ENCODE measurements at places on chromosomes 12 and 14. TPM values are rescaled to one million over a fixed set of nuclear protein-coding genes. Genes with fewer than 3 reads are reported as not detected.

DNA sequence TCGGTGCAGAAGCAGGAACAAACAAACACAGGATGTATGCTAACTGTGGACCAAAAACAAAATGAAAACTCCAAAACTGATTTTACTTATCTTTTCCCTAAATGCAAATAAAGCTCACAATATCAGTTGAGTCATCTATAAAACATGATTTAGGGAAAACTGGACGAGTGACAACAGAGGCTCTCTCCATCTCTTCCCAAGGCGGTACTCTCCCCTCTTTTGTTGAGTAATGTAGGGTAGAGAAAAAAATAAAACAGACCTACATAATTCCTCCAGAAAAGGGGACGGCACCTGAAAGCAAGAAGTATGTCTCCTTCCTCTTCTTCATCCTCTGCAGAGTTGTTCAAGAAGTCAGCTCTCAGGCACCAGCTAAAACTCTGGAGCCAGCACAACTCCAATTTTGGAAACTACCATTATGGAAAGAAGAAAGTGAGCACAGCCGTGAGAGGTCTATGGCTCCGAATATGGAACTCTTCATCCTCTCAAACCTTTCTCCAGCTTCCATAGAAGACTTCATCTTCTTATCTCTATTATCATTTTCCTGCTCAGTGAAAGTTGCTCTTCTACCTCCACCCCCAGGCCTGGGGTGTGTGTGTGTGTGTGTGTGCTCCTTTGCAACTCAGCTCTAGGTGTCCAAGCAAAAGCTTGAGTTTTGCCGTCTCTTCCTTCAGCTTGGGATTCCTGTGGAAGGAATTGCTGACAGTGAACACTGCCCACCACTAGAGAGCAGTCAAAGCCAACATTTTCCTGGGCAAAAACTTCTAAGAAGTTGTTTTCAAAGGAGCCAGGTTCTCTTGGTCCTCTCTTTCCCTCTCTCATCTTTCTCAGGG lies 155.4 kb downstream of the DIO2 start:
- DNase-seq = no peak

The SRRM4 gene
- total RNA-seq = not detected

DNA sequence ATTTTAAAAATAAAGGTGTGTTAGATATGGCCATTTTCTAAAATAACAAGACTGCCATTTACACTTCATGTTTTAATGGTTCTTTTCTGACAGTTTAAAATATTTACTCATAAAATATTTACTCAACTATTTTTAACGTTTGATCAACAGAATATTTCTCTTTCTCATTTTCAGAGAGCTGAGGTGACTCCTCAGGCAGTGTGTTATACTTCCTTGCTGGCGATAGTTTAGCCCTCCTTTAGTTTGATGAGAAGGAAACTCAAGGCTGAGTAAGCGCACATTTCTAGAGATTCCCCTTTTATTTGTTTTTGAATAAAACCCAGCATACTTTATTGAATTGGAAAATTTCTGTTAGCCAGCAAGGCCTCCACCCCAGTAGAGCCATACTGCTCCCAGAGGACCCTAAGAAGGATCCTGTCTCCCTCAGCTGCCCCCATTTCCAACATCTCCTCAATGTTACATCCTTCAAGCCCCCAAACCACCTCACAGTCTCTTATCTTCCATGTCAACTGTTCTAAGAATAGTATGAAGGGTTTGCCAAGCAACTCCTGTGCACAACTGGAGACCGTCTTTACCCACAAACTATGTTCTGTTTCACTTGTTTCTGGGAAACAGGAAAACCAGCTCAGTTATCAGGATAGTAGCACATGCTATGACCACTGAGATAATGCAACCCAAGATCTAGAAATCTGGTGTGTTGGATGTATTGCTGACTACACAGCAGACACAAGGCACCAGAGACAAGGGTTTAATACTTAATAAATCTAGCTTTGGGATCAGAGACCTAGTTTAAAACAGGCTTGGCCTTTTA lies 129.5 kb downstream of the STXBP6 start:
- DNase-seq = no peak

DNA sequence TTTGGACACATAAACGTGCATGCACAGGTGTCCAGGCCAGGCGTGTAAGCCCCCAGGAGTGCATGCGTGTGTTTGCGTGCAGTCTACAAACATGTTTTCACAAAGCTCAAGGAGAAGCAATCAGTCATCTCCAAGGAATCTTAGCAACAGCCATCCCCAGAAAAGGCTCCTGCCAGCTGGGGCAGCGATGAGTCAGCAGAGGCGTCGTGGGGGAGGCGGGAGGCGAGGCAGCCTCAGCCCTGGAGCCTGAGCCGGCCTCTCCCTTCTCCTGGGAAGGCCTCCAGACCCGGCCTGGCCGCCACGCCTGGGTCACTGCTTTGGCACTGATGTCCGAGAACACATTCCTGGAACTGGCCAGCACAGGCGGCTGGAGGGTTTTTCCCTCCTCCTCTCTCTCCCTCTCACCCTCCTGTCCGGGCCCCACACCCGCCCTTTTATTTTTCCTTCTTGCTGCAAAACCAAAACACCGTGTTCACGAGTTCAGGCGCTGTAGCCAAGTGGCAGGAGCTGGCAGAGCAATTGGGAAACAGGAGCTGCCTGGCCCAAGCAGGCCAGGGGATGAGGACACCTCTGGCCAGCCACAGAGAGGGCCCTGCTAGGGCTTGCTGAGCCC lies 92.7 kb downstream of the LRRC74A start:
- no peak for DNase-seq

DNA sequence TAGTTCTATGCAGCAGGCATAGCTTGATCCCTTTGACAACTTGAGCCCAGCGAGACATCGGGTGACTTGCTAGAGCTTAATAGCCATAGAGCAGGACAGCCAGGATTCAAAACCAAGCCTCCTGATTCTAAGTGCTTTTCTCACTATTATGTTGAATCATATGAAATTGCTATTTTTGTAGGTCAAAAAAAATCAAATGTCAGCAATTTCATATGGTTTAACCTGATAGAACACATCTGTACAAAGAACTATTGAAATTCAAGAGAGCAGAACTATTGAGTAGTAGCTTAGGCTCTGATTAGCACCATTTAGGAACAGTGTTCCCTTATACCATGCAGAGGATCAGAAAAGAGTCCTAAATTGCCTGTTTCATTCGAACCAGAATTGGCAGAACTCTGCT lies 132.0 kb downstream of the EMP1 start:
- no peak for DNase-seq

The RNASE3 gene
- not detected for total RNA-seq

The CCDC38 gene
- not detected for total RNA-seq

The PPFIA2 gene
- total RNA-seq = not detected

The SLC6A13 gene
- total RNA-seq = 0.69 TPM

- DNase-seq = no peak
Measured at GRCh38 chr14:35786856-35787255, 22.2 kb downstream of the RALGAPA1 start.

DNA sequence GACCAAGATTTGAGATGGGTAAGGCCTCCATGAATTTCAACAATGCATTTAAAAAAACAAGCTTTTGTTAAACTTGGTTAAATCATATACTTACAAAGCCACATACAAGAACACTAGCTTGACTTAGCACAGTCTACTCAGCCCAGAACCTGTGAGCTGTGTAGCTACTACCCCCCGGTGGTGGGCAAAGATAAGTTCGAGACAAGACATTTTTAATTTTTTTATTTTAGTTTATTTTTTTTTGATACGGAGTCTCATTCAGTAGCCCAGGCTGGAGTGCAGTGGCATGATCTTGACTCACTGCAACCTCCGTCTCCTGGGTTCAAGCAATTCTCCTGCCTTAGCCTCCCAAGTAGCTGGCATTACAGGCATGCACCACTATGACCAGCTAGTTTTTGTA lies 3.7 kb upstream of the NECAP1 start:
- DNase-seq = no peak

The KRT75 gene
- total RNA-seq = not detected

DNA sequence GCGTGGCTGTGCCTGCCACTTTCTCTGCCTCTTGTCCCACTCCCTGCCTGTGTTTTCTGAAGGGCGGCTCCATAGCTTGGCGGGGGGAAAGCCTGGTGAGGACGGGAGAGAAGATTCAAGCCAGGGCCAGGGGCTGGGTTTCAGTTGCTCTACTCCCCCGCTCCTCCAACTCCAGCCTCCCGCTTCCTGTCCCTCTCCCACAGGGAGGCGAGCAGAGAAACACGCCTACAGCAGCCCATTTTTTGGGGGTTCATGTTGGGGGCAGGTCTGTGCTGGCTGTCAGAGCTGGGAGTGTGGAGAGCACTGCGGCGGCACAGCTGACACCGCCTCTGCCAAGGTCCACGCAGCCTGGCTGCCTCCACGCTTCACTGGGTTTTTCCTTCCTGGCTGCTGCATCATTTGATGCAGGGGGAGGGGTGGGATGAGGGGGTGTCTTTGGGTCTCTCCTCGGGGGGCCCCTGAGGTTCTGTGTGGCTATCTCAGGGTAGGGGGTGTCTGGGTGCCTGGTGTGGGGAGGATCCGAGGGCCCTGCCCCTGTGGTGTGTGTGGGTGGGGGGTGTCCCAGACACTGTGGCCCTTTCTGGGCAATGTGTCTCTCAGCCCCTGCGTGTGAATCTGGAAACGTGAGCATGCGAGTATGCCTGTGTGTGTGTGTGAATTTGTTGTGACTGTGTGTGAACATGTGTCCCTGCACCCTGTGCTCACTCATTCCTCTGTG lies 10.7 kb upstream of the KRT80 start:
- no peak for DNase-seq

DNA sequence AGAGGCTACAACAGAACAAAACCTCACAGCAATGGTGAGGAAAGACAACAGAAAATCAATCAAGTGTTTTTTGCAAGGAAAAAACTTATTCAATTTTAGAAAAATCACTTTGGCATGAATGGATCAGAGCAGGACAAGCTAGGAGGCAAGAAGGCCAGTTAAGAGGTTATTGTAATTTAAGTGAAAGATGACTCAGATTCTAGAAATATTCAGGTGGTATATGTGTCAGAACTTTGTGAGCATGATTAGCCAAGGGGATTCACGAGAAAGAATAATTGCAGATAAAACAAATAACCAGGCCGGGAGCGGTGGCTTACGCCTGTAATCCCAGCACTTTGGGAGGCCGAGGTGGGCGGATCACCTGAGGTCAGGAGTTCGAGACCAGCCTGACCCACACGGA lies 12.7 kb downstream of the GCH1 start:
- DNase-seq = no peak

The CHD8 gene
- 133 TPM for total RNA-seq

The GPX2 gene
- not detected for total RNA-seq

GRCh38 chr12:101854747-101855146 lies 22.6 kb upstream of the DRAM1 start:
- no peak for DNase-seq

- DNase-seq = no peak
Measured at GRCh38 chr12:7793211-7793610, 4.0 kb downstream of the NANOG start.

DNA sequence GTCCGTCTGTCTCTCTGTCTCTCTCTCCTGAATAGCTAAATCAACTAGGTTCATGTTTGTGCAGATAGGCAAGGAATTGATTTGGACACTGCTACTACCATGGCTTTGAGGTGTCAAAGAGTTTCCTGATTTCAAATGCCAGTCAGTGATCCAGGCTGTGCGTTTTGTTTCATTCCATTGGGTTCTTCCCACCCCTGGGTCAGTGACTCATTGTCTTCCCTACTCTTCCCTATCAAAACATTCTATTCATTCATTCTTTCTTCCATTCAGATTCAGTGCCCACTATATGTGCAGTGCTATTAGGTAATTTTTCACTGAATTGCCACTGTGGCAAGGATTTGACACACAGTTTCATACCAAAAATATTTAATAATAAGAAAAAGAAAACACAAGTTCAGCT lies 50.4 kb downstream of the RPH3A start:
- DNase-seq = no peak

DNA sequence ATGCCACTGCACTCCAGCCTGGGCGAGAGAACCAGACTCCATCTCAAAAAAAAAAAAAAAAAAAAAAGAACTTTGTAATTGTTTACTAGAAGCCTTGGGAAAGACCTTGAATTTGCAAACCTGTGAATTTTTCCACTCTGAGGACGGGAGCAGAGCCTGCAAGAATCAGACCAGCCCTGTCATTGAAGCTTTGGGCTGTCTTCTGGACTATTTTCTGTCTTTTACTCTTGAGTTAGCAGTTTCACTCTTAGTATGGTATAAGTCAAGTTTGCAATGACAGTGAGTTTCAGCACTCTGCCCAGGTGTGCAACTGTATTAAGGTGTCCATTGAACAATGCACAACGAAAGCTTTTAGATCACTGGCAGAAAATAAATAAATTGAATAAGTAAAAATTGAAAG lies 81.4 kb upstream of the KRAS start:
- no peak for DNase-seq
